Stimulated activated naive CD8-positive, alpha-beta T cell treated with anti-CD3 and anti-CD28 coated beads, Interleukin-15, amount 100 ng/mL, for 72 hours (primary cell): ENCODE measurements at places on chromosomes 5 and 9.

DNA sequence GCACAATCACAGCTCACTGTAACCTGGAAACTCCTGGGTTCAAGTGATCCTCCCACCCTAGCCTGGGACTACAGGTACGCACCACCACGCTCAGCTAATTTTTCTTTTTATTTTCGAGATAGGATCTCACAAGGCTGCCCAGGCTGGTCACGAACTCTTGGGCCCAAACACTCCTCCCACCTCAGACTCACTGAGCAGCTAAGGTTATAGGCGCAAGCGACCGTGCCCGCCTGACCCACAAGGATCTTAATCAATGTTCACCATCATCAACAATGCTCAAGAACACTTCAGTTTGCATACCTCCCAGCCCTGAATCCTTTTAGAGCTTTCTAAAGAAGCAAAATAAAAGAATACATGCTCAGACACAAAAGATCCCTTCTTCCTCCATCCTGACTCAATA lies 13.2 kb downstream of the ETF1 start:
- DNase-seq, result no peak

GRCh38 chr9:121819428-121820231 lies 168.2 kb downstream of the DAB2IP start:
- DNase-seq, result no peak

GRCh38 chr9:116436121-116436520 lies 251.0 kb upstream of the TRIM32 start:
- DNase-seq, result no peak

GRCh38 chr5:115875447-115875846 lies 33.7 kb downstream of the AP3S1 start:
- DNase-seq, result no peak

DNA sequence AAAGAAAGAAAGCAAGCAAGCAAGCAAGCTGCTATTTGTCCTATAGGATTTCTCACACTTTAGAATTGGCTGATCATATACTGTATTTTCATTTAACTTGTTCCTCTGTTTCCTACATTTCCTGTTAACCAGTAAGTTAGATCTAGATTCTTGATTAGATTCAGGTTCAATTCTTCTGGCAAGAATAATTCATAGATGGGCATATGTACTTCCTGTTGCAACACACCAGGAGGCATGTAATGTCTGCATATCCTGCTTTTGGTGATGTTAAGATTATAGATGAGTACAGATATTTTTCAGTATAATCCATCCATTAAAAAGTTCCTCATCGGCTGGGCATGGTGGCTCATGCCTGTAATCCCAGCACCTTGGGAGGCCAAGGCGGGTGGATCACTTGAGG lies 10.8 kb upstream of the KIF27 start:
- DNase-seq, result no peak

DNA sequence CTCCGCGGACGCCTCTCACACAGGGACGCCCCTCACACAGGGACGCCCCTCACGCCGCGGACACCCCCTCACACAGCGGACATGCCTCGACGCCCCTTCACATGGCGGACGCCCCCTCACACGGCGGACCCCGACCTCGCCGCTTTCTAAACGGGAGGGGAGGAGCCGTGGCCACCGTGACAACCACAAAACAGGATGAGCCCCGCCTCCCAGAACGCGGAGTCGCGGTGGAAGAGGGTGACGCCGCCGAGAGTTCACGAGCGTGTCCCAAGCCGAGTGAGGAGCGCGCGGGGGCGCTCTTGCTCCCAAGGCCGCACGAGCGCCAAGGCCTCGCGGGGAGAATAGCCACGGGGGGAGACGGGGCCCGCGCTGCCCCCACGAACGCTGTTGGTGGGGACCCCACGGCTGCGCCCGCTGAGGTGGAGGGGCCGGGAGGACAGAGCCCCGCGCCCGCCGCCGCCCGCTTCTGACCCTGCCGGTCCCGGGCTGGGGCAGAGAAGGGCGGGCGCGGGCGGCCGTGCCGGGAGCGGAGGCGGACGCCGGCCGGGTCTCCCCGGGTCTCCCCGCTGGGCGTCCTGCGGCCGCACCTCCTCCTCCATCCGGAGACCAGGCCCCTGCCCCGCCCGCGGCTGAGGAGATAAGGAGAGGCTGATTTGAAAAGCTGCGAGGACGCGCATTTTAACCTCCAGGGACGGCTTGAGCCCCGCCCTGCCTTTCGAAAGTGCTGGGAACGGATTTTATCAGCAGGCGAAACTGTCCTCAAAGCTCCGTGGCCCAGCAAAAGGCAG lies 3.9 kb upstream of the NKD2 start:
- DNase-seq, result peak; percentile 40

- DNase-seq, result no peak
These were observed 41.9 kb upstream of the RNF38 start for GRCh38 chr9:36441966-36442365.
